ENCODE measurements at places on chromosomes 13 and 19.

DNA sequence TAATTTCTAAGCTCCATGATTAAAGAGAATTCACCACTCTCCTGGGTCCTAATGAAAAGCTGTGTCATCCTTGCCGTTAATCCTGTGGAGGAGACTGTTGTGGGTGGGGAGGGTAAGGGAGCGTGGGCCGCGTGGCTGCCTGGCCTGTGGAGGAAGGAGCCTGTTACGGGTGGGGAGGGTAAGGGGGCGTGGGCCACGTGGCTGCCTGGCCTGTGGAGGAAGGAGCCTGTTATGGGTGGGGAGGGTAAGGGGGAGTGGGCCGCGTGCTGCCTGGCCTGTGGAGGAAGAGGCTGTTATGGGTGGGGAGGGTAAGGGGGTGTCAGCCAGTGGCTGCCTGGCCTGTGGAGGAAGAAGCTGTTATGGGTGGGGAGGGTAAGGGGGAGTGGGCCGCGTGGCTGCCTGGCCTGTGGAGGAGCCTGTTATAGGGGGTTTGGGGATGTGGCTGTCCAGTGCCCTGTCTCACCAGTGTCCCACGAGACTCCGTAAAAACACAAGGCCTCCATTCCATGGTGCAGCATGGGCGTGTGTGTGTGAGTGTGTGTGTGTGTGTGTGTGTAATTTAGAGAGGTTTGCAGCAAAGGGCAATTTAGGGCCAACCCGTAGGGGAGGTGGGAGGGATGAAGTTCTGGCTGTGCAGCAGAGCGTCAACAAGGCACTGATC lies 15.6 kb upstream of the DCUN1D2 start:
- peak; percentile 63 for DNase-seq

DNA sequence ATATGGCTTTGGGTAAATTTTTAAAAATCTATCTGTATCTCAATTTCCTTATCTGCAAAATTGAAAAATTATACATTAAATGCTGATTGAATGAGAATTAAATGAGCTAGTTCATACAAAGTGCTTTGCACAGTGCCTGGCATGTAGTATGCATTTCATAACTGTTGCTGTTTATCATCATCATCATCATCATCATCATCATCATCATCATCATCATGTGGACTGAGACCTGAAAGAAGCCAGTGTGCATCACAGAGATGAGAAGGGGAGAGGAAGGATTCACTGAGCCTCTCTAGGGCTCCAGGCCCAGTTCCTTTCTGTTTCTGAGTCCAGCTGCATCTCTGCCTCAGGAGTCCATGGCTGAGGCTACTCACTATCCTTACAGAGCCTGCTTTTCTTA lies 6.9 kb upstream of the ZC3H13 start:
- no peak for DNase-seq

GRCh38 chr13:44854313-44855060 lies 134.8 kb downstream of the NUFIP1 start:
- no peak for DNase-seq

DNA sequence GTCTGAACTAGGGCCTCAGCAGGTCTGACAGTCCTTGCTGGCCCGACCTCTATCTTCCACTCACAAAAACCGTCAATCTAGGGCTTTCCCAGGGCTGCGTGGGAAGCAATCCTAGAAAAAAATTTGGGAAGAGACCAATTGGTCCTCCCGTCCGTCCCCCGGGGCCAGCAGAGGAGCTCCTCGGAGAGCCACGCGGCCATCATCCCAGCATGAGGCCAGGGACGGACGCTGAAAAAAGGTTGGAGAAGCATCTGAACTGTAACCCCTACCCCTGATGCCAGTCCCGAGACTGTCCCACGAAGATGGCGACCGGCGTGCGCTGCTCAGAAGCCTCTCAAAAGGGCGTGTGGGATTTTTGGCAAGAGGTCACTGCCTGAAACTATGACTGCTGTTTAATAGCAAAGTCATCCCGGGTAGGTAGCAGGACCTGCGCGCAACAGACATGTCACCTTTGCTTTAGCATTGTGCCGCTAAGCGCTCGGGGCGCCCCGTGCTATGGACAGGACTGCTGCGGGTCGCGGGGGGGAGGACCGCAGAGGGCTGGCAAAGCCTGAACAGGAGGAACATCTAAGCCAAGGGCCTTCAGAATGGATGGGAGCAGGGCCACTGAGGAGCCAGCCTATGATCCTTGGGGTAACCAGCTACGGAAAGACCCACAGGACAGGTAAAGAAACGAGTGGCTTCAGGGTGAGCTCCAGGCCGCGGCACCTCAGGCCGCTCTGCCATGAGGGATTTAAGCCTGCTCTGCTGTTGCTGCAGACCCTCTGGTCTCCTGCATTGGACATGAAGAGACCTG lies 10.6 kb downstream of the AKAP8 start:
- no peak for DNase-seq

- no peak for DNase-seq
These were observed 8.0 kb downstream of the SLC7A9 start for GRCh38 chr19:32861596-32861995.
